ENCODE measurements at places on chromosomes 3 and 15.

GRCh38 chr15:88454867-88455810 lies 12.0 kb downstream of the MRPL46 start:
- DNase-seq, result no peak

DNA sequence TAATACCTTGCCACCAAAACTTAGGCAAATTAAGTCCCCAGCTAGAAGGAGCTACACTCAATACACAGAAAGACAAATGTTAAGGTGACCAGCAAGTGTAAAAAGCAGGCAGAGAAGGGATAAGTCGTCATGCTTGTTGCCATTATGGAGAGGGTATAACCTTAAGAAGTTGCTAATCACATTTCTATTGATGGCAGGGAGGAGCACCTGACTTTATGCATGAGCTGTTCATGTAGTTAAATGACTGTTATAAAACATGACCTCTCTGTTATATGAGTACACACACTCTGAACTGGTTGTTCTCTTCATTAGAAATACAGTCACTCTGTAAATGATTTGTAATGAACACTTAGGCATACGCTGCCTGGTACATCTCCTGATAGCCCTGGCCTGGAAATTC lies 6.6 kb upstream of the CCNL1 start:
- no peak for DNase-seq

GRCh38 chr3:26591926-26592325 lies 30.6 kb upstream of the LRRC3B start:
- DNase-seq, result no peak

DNA sequence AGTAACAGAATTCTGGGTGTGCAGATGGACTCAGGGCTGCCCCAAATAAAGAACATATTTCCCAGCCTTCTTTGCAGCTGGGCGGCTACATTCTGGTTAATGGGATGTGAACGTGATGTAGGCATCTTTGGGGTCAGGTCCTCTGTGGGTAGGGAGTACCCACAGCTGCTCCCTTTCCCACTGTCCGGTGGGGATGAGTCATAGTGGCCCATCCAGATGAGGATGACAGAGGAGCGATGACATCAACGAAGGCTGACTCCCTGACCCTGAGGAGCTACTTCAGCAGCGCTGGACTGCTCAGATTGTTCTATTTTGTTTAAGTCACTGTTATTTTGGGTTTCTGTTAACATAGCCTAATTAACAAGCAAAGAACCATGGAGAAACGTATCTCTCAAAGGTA lies 38.0 kb downstream of the SRPRB start:
- DNase-seq, result no peak

- DNase-seq, result no peak
Measured at GRCh38 chr3:102163039-102163817, 271.6 kb upstream of the ZPLD1 start.

GRCh38 chr3:177930771-177931170 lies 605.5 kb upstream of the KCNMB2 start:
- DNase-seq, result no peak

- DNase-seq, result no peak
Measured at GRCh38 chr15:56752986-56753385, 19.7 kb upstream of the ZNF280D start.

- no peak for DNase-seq
Measured at GRCh38 chr3:193554811-193555210, at the start of gene ATP13A4. Gene ATP13A4 (minus strand): TSS chr3:193554895. CDS start chr3:193554799, 96 bp downstream.

DNA sequence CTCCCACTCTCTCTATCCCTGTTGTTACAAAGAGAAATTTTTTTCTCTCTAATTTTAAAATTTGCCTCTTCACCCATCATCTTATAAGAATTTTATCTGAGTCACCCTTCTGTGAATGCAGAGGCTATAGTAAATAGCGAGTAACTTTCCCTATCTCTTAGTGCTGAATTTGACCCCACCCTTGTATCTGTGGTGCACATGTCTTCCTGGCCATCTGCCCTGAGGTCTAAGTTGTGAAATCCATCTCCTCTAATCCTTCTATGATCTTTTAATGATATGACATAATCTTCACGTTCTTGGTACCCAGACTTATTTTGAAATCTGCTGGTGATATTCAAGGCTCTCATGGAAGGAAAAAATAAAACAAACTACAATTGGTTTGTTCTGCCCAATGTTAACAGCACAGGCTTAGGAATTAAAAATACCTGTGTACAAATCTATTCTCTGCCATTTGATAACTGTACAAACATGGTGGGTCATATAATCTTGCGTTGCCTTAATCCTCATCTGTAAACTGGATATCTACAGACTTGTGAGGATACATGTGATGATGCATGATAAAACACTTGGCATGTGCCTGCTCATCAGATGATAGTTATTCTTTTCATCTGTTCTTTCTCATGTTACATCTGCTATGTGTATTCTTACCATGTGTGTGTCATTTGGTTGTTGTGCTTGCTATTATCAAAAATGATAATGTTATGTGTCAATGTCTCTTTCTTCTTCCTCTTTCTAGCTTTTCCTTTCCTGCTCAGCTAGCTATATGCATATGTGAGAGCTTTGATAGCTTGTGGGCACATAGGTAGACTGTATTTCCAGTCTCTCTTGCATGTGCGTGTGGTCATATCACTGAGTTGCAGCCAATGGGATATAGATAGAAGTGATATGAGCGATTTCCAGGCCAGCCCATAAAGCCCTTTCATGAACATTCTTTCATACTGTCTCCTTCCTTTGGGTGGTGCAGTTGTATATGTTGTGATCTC lies 13.7 kb upstream of the CCR3 start:
- DNase-seq, result no peak

DNA sequence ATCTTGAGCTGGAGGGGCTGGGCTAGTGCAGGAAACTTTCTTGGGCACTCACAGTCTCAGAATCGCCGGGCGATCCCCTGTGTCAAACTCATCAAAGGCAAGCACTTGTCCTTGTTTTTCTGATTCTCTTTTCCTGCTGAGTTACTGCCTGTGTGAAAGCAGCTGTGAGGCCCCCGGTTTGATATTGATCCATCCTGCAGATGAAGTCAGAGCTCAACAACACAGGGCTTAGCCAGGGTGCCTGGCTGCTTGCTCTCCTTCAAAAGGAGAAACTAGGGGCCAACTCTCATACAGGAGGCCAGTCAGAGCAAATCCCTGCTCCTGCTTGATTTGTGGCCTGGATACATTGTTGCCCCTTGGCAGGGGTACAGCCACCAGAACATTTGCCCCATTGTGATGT lies 22.9 kb downstream of the CLSTN2 start:
- DNase-seq, result no peak

DNA sequence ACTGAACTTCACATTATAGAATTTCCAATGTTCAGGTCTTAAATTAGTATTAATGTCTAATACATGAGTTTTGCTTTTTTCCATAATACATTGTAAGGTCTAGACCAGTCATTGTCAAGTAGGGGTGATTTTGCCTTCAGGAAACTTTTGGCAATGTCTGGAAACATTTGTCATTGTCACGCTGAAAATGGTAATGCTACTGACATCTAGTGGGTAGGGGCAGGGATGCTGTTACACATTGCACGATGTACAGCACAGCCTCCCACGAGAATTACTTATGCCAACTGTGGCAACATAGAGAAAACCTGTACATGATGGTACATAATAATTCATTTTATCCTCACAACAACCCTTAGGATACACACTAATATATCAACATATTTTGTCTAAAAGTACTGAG lies 384.1 kb downstream of the CADM2 start:
- no peak for DNase-seq

- no peak for DNase-seq
Measured at GRCh38 chr3:159816512-159816911, 172.1 kb upstream of the IL12A start.

DNA sequence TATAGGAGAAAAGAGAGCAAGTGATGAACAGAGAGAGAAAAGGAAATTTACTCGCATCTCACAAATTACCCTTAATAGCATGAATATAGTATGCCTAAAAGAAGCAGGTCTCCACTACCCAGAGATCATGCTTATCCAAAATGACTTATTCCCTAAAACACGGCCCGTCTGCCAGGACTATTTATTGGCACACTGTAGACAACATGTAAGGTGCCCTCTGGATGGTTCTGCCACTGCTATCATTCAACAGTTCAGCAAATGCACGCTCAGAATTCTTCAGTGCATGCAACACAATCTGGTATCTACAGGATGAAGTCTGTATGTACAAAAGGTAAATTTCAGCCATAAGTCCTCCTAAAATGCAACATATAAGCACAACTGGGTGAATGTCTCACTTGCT lies 465.8 kb downstream of the SHQ1 start:
- no peak for DNase-seq

GRCh38 chr15:85625856-85626255 lies 168.9 kb downstream of the KLHL25 start:
- DNase-seq, result no peak

- no peak for DNase-seq
Measured at GRCh38 chr3:185347399-185347798, 15.5 kb upstream of the MAP3K13 start.

DNA sequence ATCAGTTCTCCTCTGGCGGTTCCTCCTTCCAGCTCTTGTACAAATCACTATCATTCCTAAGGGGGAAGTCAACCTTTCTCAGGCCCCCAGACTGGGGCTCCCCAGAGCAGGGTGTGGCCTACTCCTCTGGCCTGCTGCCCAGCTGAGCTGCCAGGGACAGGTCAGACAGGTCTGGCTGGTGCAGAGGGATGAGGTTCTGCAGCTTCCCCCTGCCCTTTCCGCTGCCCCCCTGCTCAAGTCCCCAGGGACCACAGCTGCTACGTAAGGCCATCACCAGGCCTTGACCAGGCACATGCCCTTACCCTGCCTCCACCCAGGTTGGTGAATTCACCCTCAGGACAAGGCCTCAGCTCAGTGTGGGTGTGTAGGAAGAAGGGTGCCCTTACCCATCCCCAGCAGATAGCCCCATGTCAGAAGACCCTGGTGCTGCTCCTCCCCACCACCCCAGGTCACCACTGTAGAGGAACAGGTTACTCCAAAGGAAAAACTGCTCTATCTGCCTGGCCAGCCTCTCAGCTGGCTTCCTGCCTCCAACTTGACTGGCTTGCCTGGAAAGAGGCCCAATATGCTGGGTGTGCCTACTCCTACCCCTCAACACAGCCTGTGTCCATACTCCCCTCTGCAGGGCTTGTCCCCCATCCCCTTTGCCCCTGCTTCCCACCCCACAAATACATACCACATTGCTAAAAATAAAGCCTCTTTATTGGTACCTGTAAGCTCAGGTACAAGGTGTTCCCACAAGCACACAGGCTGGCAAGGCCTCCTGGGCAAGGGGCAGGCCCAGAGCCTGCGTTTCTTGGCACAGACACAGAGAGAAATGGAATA lies 12.0 kb downstream of the CSRNP1 start:
- no peak for DNase-seq

- no peak for DNase-seq
Measured at GRCh38 chr3:51471775-51472652, 27.8 kb downstream of the DCAF1 start.

GRCh38 chr15:23397779-23398178 lies 43.2 kb downstream of the GOLGA8S start:
- DNase-seq, result no peak

GRCh38 chr15:101724675-101725005 lies 367 bp upstream of the TARS3 start:
- no peak for DNase-seq

- DNase-seq, result no peak
Measured at GRCh38 chr3:14864131-14864530, 45.4 kb downstream of the FGD5 start.

DNA sequence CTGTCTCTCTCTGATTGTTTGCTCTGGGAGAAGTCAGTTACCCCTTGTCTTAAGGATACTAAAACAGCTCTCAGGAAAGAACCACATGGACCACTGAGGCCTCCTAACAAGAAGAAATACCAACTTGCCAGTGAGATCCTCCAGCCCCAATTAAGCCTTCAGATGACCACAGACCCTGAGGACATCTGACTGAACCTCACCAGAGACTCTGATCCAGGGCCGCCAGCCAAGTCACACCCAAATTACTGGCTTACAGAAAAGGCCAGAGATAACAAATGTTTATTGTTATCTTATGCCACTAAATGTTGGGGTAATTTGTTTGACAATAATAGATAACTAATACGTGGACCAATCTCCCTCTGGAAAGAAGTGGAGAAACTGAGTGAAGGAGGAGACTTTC lies 40.2 kb downstream of the SLC12A8 start:
- DNase-seq, result no peak

DNA sequence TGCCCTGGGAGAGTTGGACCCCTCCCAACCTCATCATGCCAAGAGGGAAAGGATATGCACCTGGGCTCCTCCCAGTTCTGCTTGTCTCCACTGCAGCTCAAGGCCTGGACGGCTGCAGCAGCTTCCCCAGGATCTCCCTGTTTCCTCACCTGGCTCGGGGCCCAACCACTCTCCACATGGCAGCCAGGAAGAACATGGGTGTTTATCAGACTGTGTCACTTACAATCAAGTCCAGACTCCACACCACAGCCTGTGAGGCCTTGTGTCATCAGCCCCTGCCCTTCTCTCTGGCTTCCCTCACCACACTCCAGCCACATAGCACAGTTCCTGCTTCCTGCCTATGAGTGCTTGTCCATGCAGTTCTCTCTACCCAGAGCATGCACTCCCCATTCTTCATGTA lies 534.4 kb downstream of the EPHB1 start:
- DNase-seq, result no peak

DNA sequence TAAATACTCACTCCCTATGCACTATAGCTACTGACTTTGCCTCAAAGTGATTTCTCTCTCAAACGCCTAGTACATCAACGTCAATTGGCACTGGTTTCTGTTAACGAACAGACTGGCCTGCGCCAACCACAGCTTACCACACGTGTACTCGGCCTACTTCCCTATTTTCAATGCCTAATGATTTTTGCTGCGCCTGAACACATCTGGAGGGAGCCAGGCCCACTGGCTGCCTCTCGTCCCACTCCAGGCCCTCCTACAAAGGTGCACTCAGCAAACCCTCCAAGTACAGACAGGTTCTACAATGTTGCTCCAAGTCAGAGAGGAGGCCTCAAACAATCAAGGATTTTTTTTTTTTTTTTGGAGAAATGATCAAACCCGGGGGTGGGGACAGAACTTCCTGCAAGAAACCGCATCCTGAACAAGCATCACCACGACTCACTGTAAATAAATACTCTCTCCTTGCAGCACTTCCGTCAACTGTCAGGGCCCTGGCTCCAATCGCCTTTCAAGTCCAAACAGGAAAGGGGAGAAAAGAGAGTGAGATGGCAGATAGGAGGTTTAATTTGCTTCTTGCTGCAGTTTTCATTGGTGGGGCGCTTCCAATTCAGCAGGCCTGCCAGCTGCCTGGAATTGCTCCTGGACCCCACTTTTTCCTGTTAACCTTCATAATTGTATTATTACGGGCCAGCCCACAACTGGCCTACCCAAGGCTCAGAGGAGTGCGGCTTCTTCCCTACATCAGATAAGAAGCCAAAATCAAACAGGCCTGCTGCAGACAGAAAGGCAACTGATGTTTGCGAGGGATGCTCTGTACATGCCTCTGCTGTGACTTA lies 139.3 kb downstream of the FOXP1 start:
- no peak for DNase-seq

All from right renal pelvis (tissue), 4 donors.